Muscle of arm (tissue), 14 donors: ENCODE measurements at places on chromosomes 11 and 22.

DNA sequence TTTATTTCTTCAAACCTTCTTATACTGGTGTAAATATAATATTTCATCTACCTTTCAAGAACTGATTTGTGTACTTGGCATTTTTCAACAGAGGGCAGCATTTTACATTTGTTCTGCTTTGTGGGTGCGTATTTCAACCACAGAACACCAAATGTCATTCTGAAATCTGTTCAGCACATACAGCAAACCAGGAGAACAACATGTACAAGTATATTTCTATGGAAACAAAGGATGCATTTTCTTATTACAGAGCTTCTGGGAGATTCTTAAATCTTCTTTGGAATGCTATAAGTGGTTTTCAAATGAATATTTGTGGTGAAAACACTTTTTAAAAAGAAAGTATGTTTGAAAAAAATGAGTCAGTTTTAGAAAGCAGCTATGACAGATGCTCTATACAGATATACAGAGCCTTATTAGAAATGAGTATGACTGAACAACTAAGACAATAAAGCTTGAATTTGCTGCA is 946.0 kb downstream of the FAM181B start:
- no peak for DNase-seq

- DNase-seq = no peak
Observed at GRCh38 chr22:36757668-36758211, 18.2 kb downstream of the IFT27 start.

DNA sequence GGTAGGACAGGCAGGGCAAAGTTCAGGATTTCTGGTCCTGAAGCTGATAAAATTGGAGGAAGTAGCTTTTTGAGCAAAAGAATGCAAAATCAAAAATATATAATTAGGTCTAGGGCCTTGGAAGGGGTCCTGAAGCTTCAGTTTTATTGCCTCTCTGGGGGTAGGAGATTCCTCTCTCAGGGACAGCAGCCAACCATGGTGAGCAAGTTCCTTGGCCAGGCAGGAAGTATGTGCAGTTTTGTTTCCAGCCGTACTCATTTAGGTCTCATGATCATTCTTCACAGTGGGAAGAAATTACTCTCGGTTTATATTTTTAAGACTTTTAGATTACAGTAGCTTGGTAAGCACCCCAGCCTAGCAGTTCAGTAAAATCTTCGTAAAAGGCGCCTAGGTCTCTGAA is 2.9 kb upstream of the RAB38 start:
- DNase-seq = no peak

GRCh38 chr11:280706-281485 is 2.7 kb downstream of the NLRP6 start:
- DNase-seq = no peak

DNA sequence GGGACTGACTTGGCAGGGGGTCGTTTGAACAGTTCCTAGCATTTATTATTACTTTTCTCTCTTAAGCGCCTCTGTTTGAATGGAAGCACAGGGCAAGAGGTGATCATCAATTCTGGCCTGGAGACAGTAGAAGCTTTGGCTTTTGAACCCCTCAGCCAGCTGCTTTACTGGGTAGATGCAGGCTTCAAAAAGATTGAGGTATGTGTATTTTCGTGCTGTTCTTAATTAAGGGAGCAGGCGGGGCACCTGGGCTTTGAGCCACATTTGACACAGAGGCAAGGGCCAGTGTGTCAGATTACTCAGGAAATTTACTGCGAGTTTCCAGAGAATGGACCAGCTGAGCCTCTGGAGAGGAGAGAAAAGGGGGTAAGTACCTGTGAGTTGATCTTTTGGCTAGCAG is 102.4 kb upstream of the SORL1-AS1 start:
- DNase-seq = no peak

GRCh38 chr11:112728288-112728687 is 232.9 kb upstream of the NCAM1 start:
- DNase-seq = no peak

GRCh38 chr11:134579724-134580609 is 167.9 kb upstream of the B3GAT1 start:
- no peak for DNase-seq

DNA sequence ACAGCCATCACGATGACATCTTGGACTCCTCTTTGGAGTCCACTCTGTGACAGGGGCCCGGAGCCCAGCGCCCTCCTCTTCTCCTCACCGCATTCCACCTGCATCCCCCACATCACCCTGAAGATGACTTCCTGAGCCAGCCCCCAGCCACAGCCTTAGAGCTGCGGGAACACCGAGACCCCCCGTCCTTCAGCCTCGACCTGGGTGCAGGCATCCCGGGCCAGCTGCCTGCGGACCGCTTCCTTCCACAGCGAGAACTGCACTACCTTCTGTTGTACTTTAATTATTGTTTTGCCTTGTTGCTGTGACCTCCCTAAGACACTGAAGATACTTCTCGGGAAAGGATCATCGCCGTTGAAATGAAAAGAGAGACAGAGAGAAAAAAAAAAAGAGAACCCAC is 42.1 kb downstream of the DBX1 start:
- no peak for DNase-seq

- no peak for DNase-seq
Observed at GRCh38 chr11:129698212-129698611, 117.4 kb upstream of the TMEM45B start.

DNA sequence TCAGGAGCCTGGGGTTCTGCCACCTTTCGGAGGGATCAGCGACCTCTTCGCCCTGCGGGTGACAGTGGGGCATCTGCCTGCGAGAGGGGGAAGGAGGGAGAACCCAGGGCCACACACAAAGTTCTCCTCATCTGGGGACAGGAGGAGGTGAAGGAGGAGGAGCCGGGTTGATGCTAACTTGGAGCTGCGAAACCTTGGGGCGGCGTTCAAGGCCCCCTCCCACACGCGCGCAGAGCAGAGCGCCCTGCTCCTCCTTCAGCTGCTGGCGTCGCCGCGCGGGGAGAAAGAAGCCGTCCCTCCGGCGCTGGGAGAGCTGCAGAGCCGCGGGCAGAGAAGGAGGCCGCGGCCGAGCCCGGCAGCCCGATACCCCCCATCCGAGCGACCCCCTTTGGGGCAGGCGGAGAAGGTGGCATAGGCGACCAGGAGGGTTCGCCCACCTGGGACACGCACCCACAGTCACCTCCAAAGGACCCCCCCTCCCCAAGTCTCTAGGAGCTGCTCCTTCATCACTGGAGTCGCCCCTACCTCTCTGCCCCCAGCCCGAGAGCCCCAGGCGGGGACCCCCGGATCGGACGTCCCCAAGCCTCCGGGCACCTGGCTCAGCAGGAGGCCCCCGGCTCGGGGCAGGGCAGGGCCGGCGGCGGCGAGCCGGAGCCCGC is at the start of gene RASD2:
TSS of gene RASD2 (plus strand) at position 237 of the 659 bp plus-strand sequence. CDS start 5,979 bp downstream, outside the sequence.
- peak; percentile 21 for DNase-seq

GRCh38 chr11:134581121-134581626 is 169.1 kb upstream of the B3GAT1 start:
- no peak for DNase-seq

GRCh38 chr11:123392844-123393243 is 37.2 kb upstream of the GRAMD1B start:
- DNase-seq = no peak

- DNase-seq = no peak
Observed at GRCh38 chr11:76604626-76605241, 65.8 kb downstream of the LRRC32 start.

DNA sequence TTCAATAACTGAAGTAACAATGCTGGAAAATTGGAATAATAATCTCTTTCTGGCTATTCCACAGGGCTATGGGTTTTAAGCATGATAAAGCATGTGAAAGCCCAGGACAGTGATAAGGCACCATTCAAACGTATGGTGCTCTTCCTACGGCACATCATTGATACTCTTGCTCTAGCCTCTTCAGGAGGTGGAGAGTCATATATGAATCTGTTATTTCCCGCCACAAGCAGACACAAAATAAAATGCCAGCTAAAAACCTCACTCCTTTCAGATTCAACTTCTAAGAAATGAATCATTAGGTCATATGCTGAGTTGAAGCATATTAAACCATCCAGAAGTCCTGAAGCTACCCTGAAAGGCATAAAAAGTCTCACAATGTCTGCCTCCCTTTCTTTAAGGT is 49.9 kb downstream of the FZD4 start:
- no peak for DNase-seq

DNA sequence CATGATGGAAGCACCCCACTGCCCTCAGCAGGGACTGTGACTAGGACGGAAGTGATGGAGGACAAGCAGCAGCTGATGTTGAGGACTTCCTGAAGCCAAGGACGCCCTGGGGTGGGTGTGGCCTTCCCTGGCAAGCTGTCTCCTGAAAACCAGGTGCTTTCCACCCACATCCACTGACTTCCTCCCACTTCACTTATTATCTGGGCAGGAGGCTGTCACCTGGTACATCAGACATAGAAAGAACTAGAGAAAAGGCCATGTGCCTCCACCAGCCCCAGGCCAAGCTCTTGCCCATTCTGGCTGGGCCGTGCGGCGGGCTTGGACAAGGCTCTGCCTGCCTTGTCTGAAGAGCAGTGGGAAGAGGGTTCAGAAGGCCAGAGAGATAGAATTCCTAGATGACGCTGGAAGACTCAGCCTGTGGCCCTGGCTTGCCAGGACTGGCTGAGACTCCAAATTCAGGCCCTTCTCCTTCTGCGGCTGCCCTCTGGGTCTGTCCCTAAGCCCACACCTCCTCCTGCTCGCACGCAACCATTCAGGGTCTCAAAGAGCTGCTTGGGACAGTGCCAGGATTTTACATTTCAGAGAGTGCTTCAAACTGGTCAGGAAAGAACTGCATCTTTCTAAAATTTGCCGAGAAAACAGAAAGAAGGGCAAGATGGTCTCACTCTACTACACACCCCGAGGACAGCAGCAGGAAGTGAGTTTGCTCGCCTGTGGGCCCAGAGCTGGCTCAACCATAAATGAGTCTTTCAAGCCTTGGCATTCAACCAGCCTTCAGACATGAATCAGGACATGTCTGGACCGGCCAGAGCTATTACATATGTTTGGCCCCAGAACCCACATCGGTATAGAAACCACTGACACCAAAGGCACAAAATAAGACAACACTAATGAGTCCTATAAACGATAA is 13.3 kb downstream of the ARHGAP1 start:
- DNase-seq = no peak

- DNase-seq = no peak
Observed at GRCh38 chr11:133269267-133269666, 263.0 kb downstream of the OPCML start.

DNA sequence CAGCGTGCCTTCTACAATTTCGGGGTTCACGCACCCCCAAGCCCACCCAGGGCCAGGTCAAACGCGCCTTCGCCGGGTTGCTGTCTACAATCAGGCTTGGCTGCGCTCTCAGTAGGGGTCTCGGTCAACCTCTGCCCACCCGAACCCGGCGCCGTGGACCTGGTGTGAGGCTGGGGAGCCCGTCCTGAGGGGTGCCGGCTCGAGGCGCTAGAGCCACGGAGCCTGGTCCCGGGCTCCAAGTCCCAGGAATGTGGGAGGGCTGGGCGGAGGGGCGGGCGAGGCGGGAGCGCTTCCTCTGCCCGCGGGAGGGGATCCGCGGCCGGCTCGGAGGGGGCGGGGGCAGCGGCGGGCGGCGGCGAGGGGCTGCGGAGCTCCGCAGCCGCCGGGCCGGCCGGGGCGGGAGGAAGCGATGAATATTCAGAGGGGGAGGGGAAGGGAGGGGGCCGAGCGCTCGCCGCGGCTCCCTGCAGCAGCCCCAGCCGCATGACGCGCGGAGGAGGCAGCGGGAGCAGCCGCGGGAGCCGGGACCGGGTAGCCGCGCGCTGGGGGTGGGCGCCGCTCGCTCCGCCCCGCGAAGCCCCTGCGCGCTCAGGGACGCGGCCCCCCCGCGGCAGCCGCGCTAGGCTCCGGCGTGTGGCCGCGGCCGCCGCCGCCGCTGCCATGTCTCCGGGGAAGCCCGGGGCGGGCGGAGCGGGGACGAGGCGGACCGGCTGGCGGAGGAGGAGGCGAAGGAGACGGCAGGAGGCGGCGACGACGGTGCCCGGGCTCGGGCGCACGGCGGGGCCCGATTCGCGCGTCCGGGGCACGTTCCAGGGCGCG is at the start of gene PTPRJ:
TSS of gene PTPRJ (plus strand) at position 472 of the 819 bp plus-strand sequence. CDS start 354 bp downstream, outside the sequence.
- no peak for DNase-seq

GRCh38 chr11:43582024-43582862 is 98.3 kb upstream of the HSD17B12 start:
- no peak for DNase-seq

DNA sequence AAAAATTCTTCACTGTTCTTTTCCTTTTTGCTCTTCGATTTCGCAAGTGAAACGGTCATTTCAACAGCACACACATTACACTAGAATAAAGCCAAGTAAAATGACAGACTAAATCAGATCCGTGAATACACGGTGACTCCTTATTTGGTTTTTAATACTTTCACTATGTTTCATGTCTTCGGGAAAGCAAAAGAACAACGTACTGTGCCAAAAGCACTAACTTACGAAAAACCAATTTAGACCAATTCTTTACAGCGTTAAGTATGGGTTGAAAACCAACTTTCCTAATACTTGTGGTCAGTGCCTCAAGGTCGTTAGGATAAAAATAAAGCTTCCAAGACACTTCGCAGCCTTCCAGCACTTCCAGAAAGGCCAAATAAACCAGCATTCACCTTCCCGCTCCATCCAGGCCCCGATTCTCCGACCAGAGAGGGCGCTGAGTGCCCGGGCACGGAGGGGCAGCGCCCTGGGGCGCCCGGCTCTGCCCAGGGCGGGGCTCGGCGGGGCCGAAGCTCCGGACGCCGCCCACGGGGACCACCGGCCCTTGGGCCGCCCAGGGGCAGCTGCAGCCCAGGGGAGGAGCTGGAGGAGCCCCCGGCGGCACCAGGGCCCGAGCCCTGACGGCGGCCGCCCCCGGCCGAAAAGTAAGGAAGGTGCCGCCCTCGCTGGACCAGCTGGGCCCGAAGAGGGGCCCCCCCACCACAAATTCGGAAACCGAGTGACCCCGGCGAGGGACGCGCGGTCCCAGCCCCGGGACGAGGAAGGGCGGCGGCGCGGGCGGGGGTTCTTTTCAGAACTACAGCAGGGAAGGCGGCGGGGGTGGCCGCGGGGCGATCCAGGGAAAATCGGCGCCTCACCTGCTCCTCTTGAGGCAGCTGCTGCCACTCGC is 499 bp downstream of the ATL3 start:
- peak; percentile 58 for DNase-seq

- DNase-seq = no peak
Observed at GRCh38 chr22:20587206-20587958, 80.0 kb downstream of the MED15 start.

DNA sequence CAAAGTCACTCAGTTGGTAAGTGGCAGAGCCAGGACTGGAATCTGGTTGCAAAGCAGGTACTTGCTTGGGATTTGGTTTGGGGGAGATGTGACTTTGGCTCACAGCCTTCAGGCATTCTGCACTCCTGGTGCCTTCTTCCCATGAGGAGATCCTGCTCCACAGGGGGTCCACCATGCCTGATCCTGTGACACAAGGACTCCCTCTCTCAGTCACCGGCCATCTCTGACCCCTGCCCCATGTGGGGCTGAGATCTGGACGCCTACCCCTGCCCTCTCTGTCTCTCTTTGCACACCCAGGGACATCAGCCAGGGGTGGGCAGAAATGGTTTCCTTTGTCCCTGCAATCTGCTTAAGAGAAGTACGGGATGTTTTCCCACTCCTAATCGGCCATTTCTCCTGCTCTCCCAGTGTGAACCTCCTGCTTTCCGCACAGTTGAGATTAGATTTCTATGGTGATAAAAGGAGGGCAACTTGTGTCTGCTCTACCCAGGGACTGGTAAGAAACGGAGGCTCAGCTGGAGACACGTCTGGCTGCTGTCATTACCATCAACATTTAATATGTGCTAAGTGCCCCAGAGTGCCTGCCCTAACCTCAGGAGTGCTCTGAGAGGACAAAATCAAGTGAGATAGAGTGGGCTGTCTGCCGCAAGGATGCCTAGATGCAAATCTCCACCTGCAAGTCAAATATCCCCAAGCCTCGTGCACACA is 11.1 kb upstream of the FXYD6 start:
- no peak for DNase-seq
